ENCODE measurements at places on chromosomes 11 and 22.
A peak's percentile ranks its signal among the peaks of the same experiment; 100 is the strongest.

DNA sequence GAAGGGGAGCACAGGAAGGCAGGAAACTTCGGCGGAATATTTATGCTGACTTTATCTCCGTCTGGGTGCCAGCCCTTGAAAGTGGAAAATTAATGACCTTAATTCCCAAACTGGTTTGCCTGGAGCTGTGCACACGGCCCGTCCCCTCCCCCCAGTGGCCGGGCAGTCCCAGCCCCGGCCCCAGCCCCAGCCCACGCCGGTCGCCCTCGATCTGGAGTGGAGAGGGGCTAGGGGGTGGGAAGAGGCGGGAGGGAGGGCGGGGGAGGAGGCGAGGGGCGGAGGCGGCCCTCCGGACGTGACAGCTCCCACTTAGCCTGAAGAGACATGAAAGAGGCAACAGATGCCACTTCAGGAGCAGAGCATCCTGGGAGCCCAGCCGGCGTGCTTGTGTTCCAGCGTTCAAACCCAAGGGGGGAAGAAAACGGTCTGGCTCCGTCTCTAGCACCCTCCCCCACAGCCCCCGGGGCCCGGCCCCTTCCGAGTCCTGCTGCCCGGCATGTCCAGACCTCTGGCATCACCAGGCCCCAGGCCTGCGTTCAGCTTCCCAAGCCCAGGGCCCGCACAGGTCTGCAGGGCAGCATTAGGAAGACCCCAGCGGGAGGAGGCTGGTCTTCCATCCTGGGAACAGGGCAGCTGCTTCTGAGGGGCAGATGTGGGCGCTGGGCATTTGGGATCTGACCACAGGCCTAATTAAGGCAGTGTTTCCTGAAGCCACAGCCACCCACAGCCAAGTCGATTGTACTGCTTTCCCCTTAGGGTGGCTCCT is 20.0 kb upstream of the LMO1 start:
- no peak for DNase-seq

GRCh38 chr11:118230088-118230487 is 5.3 kb upstream of the JAML start:
- no peak for DNase-seq

- peak; percentile 13 for DNase-seq
These were observed 24.1 kb downstream of the ZNRF3 start for GRCh38 chr22:28907311-28908008.

DNA sequence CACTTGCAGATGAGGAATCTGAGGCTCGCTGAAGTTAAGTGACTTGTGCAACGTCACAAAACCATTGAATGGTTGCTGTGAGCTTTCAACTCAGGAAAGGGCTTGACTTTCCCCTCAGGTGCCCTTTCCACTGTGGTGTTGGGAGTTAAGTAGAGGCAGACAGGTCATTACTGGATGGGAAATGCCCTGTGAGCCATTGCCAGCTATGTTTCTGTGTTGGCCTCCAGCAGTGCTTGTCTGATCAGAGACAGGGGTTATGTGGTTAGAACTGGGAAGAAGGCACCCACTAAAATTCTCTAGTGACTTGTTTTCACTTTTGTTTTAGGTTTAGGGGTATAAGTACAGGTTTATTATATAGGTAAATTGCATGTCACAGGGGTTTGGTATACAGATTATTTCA is 96.6 kb downstream of the FDX1 start:
- no peak for DNase-seq

DNA sequence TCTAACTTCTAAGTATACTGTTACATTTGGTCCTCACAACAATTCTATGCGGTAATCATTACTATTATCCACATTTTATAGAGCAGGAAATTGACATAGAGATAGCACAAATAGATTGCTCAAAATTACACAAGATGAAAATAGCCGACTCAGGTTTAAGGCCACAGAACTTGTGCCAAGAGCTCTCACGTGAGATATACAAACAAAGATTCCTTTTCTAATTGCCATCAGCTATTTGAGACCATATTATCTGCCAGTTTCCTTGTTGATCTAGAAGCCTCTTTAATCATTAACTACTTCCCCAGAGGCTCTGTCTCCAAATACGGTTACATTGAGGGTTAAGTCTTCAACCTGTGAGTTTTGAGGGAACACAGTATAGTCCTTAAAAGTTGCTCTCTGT is 61.0 kb upstream of the GLYATL1B start:
- DNase-seq = no peak

GRCh38 chr22:38446018-38446601 is 8.9 kb downstream of the KCNJ4 start:
- no peak for DNase-seq

- no peak for DNase-seq
These were observed 64.6 kb downstream of the OPCML start for GRCh38 chr11:133467686-133468085.

DNA sequence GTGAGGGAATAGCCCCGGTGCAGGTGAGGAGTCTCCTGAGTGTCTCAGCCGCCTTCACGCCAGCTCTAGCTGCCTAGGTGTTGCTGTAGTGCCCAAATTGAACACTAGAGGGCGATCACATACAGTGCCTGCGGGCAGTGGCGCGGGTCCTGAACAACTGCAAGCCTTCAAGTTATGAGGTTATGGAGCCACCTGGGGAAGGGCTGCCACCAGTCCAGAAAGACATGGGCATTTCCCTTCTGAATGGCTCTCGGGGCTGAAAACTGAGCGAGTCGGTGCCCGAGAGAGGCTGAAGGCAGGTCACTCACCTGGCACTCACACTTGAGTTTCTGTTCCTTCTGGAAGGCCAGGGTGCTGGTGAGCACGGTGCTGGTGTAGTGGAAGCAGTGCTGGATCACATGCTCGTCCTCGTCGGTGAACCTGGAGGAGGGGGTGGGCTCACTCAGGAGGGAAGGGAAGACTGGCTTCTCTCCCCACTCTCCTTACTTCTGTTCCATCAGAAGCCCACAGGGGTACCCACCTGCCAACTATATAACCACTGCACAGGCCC is 88.4 kb downstream of the PDE2A start:
- peak; percentile 61 for DNase-seq

- no peak for DNase-seq
These were observed 36.3 kb upstream of the LRRC10B start for GRCh38 chr11:61472282-61472681.

GRCh38 chr11:64448599-64449380 is 89.8 kb downstream of the RPS6KA4 start:
- peak; percentile 55 for DNase-seq

GRCh38 chr11:67667490-67668191 is 6.8 kb downstream of the ALDH3B2 start:
- no peak for DNase-seq

GRCh38 chr11:91700854-91701253 is 523.8 kb upstream of the FAT3 start:
- no peak for DNase-seq

- no peak for DNase-seq
These were observed 46.6 kb downstream of the TCP11L1 start for GRCh38 chr11:33086017-33086416.

GRCh38 chr22:48718818-48719500 is 1108.7 kb downstream of the BRD1 start:
- DNase-seq = no peak

DNA sequence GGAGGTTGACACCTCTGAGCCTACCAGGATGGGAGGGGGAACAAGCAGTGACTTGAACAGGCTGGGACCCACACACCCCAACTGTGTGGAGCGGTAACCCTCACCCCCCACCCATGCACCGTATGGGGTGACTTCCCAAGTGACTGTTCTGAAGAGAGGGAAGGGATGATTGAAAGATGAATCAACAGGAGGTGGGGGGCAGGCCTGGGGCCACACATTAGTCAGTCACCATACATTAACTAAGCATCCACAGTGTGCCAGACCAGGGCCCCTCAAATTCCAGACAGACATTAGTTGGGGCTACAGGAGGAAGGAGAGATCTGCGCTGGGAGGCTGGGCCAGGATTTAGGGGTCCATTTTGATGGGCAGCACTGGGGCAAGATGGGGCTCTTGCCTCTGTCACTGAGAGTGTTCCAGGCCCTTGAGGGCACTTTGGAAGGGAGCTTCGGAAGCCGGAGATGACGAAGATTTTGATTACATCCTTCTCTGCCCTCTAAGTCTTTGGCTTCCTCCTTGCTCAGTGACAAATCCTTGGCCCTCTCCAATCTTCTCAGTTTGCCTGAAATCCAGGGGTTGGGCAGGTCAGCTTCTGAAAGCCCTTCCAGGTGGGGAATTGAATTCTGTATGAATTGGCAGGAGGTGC is 966 bp downstream of the SMTN start:
- no peak for DNase-seq

- DNase-seq = no peak
These were observed 1309.4 kb downstream of the TBC1D22A start for GRCh38 chr22:48071828-48072227.

DNA sequence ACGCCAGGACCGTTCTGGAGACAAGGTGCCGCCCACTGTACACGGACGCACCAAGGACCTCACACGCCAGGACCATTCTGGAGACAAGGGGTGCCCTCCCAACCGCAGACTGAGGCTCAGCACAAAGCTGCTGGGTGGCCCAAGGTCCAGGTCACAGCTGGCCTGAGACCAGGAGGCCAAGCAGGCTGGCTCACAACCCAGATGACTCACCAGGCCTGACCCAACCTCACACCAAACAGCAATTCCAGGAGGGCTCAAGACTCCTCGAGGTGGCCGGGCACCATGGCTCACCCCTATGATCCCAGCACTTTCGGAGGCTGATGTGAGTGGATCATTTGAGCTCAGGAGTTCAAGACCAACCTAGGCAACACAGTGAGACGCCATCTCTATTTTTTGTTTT is 14.8 kb downstream of the BRD1 start:
- no peak for DNase-seq

DNA sequence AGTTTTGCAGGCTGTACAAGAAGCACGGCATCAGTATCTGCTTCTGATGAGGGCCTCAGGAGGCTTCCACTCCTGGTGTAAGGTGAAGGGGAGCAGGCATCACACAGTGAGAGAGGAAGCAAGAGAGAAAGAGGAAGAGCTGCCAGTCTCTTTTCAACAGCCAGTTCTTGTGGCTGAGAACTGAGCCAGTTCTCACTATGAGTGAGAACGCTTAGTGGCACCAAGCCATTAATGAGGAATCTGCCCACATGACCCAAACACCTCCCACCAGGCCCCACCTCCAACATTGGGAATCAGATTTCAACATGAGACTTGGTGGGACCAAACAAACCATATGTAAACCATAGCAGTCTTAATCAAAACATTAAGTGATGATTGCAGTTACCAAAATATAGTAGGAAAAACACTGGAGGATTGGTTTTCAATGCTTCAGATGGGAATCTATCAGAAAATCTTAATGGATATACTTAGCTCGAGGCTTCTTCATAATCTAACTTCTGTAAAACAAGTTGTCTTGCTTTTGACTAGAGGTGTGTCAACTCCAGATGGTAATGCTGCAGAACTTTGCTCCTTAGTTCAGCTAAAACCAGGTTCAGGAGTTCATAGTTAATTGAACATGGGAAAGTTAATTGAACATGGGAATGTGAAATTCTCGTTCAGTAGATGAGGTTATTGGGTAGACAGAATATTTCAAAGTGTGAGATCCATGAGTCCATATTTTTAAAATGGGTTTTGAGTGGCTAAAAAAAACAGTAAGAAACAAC is 12.2 kb downstream of the FAR1 start:
- DNase-seq = no peak

- no peak for DNase-seq
These were observed 97.9 kb downstream of the MORC2 start for GRCh38 chr22:30870451-30871345.

GRCh38 chr11:27806122-27806521 is 105.9 kb upstream of the BDNF start:
- no peak for DNase-seq

DNA sequence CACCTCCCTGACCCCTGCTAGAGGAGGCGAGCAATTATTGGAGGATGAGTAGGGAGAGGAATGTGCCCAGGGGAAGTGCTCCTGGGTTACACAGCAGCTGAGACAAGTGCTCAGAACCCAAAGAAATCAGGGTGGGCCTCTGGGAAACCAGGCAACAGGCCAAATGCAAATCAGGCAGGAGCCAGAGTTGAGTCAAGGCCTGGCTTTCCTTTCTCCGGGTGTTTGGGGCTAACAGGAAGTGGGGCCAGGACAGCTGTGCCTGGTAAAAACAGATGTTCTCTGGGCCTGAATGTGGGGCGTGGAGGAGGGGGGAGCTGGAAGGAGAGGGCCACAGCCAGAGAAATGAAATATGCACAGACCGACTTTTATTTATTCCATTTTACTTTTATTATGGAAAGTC is 22.0 kb downstream of the MFNG start:
- DNase-seq = no peak

GRCh38 chr22:35835998-35836691 is 118.5 kb downstream of the APOL5 start:
- no peak for DNase-seq

DNA sequence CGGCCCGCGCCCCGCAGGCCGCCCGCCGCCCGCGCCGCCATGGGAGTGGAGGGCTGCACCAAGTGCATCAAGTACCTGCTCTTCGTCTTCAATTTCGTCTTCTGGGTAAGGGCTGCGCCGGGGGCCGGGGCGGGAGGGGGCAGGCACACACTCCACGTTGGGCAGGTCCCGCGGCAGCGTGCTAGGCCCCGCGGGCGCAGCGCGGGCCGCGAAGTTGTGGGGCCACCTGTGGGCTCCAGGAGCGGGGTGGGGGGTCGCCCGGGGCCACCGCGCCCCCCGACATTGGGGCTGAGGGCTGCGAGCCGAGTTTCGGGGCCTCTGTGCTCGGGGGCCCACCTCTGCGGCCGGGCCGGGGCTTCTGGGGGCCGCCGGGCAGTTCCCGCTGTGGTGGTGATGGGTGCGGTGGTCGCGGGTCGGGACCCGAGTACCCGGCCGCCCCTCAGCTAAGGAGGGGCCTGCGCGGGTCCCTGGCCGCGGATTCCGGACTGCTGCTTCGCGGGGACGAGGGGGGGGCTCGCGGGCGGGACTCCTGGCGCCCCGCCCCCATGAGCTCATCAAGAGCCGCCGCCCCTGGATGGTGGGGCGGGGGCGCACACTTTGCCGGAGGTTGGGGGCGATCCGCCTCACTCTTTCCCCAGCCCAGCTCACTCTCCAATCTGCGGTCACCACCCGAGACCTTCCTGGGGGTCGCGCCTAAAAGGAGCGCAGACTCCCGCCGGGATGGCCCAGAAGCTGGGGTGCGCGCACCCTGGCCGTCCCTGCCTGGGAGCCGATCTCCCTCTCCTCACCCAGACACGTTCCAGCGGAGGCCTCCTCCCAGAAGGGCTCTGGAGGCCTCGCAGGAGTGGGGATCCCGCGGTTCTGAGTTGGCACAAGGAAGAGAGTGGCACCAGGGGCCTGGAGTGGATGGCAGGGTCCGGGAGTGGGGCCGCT is 667 bp downstream of the CD81 start:
- peak; percentile 30 for DNase-seq

Data from activated T-helper 1 cell treated with anti-CD3 and anti-CD28 coated beads, Interleukin-2, amount 50 U/mL, for 16 hours (primary cell).